GM23338 (cell line): ENCODE measurements at places on chromosomes 5 and 9.

DNA sequence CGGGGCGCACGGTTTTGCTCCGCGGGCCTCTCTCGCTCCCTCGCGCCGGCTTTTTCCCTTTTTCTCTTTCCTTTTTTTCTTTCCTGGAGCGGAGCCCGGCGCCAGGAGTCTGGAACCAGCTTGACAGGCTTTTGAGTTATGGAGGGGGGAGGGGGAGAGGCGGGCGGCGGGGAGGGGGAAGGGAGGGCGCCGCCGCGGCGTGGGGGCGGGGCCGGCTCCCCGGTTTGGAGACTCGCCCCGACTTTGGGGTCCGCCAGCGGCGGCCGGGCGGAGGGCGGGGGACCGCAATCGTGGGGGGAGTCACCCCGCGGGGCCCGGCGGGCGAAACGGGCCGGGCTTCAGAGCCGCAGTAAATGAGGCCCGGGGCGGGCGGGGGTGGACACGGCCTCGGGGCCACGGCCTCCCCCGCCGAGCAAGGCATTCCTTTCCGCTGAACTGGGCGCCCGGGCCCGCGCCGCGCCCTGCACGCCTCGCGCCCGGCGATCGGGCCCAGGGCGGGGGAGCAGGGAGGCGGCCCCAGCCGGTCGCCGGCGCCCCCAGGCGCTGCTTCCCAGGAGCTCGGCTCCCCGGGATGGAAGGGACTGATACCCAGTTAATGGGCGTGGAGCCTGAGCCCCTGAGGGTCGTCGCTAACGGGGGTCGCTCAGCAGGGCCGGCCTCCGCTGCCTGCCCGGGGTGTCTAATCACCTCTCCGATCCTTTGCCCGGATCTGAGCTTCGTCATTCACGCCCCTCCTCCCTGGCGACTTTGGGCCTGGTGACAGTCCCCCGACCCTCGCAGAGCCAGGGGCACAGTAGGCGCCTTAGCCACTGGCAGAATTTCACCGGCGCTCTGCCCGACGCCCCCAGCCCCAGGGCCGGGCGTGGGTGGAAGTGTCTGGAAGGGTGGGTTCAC lies 138.1 kb downstream of the C9orf50 start:
- peak; percentile 75 for DNase-seq

DNA sequence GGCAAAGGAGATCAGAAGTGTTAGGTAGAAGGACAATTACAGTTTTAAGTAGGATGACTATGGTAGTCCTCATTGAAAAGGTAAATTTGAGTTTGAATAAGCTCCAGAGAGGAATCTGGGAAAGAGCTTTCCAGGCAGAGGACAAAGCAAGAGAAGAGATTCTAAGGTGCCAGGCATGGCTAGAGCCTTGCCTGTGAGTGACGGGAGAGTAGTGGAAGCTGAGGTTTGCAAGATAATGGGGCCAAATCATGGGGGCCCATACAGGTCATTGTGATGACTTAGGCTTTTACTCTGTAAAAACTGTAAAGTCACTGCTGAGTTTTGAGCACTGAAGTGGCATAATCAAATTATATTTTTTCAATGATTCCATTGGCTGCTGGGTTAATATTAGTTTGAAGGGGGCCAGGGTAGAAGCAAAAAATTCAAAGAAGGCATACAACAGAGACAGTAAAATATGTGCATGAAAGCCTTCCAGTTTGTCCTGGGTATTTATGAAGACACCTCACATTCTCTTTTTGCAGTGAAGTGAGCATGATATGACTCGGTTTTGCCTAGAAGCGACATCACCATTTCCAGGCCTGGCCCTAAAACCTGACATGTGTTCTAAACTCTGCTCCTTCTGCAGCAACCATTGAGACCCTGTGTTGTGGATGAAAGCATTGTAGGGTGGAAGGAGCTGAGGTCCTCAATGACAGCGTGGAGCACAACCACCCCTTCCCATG lies 279.8 kb upstream of the TNC start:
- peak; percentile 11 for DNase-seq

GRCh38 chr9:106797299-106797698 lies 65.7 kb upstream of the ZNF462 start:
- DNase-seq, result no peak

DNA sequence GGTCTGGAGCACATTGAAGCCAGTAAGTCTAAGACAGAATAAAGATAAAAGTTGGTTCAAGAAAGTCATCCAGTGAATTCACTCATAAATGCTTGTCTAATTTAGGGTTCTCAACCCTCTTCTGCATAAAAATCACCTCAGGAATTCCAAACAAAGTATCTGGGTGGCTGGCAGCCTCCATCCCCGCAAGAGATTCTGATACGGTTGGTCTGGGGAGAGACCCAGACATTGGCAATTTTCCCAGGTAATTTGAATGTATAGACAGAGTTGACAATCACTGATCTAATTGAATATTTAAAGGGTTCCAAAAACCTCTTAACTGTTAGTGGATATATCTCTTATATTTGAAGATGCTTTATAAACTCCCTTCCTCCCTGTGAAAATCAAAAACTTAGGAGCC lies 14.9 kb downstream of the ADAMTSL1 start:
- DNase-seq, result no peak

DNA sequence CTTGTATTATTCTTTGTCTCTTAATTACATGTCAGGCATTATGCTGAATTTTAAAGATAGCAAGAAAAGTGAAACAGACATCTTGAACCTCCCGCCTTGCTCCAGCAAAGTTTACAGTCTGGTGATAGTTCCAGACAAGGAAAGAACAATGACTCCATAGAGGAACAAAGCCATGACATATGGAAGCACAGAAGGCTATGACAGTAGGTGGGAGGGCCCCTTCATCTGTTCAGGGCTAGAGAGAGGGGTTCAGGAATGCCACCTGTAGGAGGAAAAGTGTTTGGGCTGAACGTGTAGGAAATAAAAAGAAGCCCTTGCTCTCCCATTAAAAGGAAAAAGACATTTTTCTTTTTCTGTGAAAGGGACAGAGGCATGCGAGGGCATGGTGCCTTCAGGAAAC lies 315.6 kb downstream of the TRIM32 start:
- no peak for DNase-seq

DNA sequence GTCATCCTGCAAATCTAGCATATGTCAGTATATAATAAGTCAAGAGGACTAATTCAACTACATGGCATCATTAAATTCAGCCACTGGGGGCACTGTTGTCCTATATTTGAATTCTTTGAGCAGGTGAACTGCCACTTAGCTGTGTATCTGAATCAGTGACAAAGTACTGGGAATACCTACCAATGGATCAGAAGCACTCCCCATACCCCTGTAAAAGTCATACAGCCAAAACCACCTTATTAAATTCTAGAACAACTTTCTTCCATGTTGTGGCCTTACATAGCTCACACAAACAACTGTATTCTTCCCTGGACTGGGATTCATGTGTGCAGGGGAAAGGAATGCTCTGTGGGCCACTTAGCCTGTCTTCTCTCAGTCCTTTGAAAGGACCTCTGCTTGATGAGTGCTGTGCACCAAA lies 57.4 kb upstream of the PLPP6 start:
- DNase-seq, result peak; percentile 95

- no peak for DNase-seq
Observed at GRCh38 chr5:113005454-113005853, 28.9 kb downstream of the DCP2 start.

GRCh38 chr9:112145886-112146285 lies 29.2 kb downstream of the SUSD1 start:
- DNase-seq, result peak; percentile 65

- DNase-seq, result peak; percentile 81
Observed at GRCh38 chr9:117034866-117035265, 347.8 kb downstream of the TRIM32 start.

- peak; percentile 39 for DNase-seq
Observed at GRCh38 chr5:113230711-113231652, 203.8 kb downstream of the TSSK1B start.

GRCh38 chr5:124726631-124727362 lies 19.6 kb downstream of the ZNF608 start:
- DNase-seq, result no peak

GRCh38 chr5:31113101-31113500 lies 80.4 kb upstream of the CDH6 start:
- no peak for DNase-seq

- DNase-seq, result no peak
Observed at GRCh38 chr9:14062586-14063221, 251.2 kb downstream of the NFIB start.

DNA sequence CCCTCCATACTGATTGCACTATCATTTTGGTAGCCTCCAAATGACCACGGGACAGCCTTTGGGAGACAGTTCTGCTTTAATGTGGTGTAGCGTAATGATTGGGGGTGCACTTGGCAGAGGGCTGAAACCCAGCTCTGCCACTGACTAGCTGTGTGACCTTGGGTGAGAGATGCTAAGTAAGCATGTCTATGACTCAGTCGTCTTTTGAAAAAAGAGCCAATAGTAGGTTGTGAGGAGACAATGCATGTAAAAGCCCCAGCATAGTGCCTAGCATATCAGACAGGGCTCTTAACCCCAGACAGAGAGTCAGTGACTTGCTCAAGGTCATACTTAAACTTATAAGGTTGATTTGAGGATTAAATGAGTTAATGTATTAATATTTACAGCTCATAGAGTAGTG lies 18.0 kb upstream of the CXCL14 start:
- no peak for DNase-seq

DNA sequence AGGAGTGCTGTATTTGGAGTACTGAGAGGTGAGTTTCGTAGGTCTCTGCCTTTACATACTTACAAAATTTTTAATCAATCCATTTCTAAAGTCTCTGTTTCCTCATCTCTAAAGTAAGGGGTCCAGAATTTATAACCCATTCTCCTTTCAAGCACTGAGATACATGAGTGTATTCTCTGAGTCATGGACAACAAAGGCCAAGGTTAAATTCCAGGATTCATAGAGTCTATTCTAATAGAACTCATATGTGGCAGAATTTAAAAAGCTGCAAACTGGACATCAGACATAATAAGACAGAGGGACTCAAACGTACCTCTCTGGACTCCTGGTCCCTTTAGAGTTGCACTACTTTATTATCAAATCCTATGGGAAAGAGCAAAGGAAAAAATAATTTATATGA lies 112.5 kb upstream of the SLIT3 start:
- DNase-seq, result no peak

DNA sequence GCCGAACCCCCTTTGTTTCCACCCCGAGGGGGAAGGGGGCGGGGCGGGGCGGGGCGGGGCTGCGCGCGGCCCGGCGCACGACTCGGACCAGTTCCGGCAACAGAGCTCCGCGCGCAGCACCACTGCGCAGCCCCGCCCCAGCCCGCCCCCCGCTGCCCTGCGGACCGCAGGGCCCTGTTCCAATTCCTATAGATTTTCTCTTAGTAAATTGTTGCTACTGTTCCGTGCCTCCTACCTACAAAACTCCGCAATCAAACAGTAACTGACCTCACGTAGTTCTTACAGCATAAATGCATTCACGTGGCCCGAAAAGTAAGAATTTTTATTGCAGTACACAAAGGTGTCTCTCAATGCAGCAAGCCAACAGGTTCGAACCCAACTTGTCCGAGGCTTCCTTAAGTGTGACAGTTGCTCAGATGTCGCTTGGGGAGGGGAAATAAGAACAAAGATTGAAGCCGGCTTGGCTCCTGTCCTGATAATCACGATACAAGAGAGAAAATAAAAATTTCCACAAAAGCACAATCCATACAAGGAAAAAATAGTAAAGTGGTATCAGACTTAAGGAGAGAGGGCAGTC lies 1.2 kb upstream of the RNF38 start:
- DNase-seq, result peak; percentile 84
